ENCODE measurements at places on chromosomes 6 and 20. TPM values are rescaled to one million over a fixed set of nuclear protein-coding genes. Genes with fewer than 3 reads are reported as not detected.

DNA sequence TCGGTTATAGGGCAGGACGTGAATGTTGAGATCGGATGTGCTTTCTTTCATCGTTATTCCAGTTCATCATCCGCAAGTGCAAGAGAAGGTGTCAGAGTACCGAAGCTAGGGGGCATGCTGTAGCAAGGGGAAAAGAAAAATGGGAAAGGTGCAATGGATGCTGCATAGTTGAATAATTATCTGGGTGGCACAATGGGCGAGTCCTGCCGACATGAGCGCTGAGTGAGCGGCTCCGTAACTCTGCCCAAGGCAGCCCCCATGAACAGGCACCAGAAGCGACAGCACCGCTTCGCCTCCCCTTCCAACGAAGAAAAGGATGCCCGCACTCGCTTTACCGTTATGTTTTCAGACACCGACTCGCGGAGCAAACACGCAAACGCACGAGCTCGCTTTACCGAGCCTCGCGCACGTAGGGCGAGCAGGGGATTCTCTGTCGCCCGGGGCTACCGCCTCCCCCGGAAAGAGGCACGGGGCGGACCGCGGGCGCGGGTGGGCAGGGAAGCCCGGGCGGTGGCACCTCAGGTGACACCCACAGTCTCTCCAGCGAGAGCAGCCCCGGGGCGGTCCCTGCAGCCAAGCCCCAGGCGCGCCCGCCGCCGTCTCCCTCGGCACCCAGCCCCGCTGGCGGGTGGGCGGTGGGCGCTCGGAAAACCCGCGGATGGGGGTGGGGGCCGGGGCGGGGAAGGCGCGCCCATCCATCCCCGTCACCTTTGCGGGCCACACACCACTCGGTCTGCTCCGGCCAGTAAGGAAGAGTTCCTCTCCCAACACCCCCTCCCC, 654 bp downstream of the WASF1 start:
- H3K4me1 ChIP-seq = peaks cover 39% of the 10 kb centered on the region
- H3K36me3 ChIP-seq = no peaks in the 10 kb centered on the region
- H3K27me3 ChIP-seq = no peaks in the 10 kb centered on the region
- H3K27ac ChIP-seq = peak overlapping the region; percentile 88
- peak; percentile 69 for DNase-seq
- H3K4me3 ChIP-seq = peak overlapping the region; percentile 77

TRIM31 gene
- 0.21 TPM for polyA plus RNA-seq

C20orf202 gene
- 0.18 TPM for polyA plus RNA-seq

GRCh38 chr6:46210294-46210693, 39.5 kb upstream of the ENPP5 start:
- no peaks in the 10 kb centered on the region for H3K4me1 ChIP-seq
- H3K27ac ChIP-seq = no peak overlapping the region
- no peak overlapping the region for H3K4me3 ChIP-seq
- H3K27me3 ChIP-seq = no peaks in the 10 kb centered on the region
- DNase-seq = no peak

GRCh38 chr6:10962673-10963072, 75.8 kb downstream of the SYCP2L start:
- no peaks in the 10 kb centered on the region for H3K36me3 ChIP-seq
- no peak overlapping the region for H3K27ac ChIP-seq
- no peak overlapping the region for H3K4me3 ChIP-seq
- no peak for DNase-seq

DNA sequence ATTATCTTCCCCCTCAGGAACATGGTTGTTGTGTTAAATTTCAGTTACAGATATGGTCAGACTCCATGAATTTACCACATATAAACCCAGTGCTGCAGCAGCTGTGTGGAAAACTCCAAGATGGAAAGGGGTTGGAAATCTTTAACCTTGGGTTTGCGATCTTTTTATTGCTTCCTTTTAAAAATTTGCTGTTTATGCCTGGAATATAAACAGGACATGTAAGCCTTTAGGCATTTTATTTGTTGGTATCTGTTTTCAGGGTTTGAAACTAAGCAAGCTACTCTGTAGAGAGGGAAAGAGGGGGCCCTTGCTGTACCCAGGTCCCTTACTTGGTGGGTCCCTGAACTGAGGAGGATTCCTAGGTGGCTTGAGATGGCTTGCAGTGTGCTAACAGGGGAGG, 778 bp downstream of the PKIG start:
- H3K4me1 ChIP-seq = no peaks in the 10 kb centered on the region
- no peaks in the 10 kb centered on the region for H3K36me3 ChIP-seq
- no peak overlapping the region for H3K27ac ChIP-seq

SIRPB1 gene
- polyA plus RNA-seq = 0.64 TPM

SLC32A1 gene
- polyA plus RNA-seq = not detected

GGTLC1 gene
- polyA plus RNA-seq = not detected

ZNF311 gene
- polyA plus RNA-seq = not detected

DNA sequence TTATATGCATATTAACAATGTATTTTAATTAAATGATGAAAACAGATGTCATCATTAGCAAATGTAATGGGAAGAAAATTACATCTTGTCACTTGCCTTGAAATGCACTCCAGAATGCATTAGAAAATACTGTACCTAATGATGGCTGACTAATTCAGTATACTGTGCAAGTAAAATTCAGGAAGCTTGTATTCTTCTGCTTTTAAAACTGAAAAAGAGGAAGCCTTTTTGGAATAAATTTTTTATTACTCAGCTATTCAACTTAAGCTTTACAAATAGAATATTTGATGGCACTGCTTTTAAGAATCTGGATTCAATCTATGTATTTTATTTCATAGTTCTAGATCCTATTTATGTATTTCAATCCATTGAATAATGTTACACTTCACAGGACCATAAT, 195.5 kb downstream of the RIMS1 start:
- H3K27me3 ChIP-seq = no peaks in the 10 kb centered on the region
- H3K27ac ChIP-seq = no peak overlapping the region
- H3K4me3 ChIP-seq = no peak overlapping the region
- no peaks in the 10 kb centered on the region for H3K4me1 ChIP-seq

DNA sequence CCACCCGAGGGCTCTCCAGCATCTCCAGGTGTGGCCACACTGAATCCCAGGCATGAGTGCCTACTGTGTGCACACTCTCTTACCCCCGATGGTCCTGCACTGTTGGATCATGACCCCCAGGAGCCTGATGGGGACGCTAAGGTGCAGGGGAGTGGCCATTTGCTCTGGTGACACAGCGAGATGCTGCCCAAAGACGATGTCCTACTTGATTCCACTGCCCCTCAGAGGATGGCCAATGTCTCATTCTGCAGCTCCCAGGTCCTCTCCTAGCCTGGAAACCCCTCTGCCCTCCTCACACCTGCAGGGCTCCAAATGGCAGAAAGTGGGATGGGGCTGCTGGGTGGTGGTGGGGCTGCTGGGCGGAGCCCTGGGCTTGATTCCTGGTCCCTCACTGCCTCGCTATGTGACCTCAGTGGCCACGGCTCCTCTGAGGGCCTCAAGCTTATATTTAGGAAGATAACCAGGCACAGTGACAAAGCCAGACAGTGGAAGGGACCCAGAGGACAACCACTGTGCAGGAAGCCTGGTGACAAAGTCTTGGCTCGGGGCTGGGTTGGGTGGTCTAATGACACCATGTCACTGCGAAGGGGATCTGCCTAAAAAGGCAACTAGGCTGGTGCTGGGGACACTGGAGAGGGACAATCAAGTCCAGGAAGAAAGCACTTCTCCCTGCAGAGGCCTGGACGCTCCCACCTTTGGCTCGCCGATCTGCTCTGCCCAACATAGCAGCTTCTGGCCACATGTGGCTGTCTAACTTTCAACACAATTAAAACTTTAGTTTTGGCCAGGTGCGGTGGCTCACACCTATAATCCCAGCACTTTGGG, 28.4 kb downstream of the TGM2 start:
- no peaks in the 10 kb centered on the region for H3K27me3 ChIP-seq
- H3K4me3 ChIP-seq = no peak overlapping the region
- no peaks in the 10 kb centered on the region for H3K4me1 ChIP-seq
- no peak overlapping the region for H3K27ac ChIP-seq
- H3K36me3 ChIP-seq = no peaks in the 10 kb centered on the region
- no peak for DNase-seq

TMEM170B gene
- polyA plus RNA-seq = 0.38 TPM

GRCh38 chr6:9554806-9555205, 860.1 kb downstream of the TFAP2A start:
- H3K27me3 ChIP-seq = no peaks in the 10 kb centered on the region
- no peaks in the 10 kb centered on the region for H3K4me1 ChIP-seq
- no peak for DNase-seq
- H3K4me3 ChIP-seq = no peak overlapping the region
- no peaks in the 10 kb centered on the region for H3K36me3 ChIP-seq

SEMG2 gene
- not detected for polyA plus RNA-seq

- H3K4me1 ChIP-seq = no peaks in the 10 kb centered on the region
- H3K4me3 ChIP-seq = no peak overlapping the region
- DNase-seq = no peak
- H3K36me3 ChIP-seq = no peaks in the 10 kb centered on the region
- no peak overlapping the region for H3K27ac ChIP-seq
These were observed 527.0 kb downstream of the CDH26 start for GRCh38 chr20:60485012-60485760.
